Activated naive CD8-positive, alpha-beta T cell treated with anti-CD3 and anti-CD28 coated beads for 36 hours (primary cell): ENCODE measurements at places on chromosomes 11 and 22.

GRCh38 chr11:78149646-78150045 is 10.2 kb upstream of the ALG8 start:
- DNase-seq, result no peak

DNA sequence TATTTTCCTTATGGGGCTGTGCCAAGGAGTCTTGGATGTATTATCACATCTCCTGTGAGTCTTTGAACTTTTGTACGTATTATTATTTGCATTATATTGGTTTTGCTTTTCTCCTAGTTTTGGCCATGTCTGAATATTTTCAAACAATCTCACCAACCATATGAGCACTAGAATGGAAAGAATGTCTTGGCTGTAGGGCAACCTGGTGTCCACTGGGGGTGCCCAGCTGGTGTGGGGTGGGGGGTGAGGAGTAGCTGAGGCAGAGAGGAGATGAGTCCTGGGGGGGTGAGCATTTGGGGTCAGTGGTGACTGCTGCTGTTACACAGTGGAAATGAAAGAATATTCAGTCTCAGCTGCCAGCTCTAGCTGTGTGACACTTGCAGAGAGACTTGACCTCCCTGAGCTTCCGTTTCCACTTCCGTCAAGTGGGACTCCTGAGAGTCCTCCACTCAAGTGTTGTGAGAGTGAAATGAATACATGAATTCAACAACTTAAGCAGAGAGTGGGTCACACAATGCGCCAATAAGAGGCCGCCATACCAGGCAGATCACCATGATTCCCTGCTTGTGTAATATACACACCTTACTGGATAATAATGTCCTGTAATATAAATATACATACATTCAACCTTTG is 12.7 kb upstream of the PVALB start:
- no peak for DNase-seq

- no peak for DNase-seq
These were observed 29.8 kb upstream of the BLID start for GRCh38 chr11:122145715-122146274.

- DNase-seq, result no peak
These were observed 79.6 kb upstream of the NECTIN1 start for GRCh38 chr11:119808407-119809185.

GRCh38 chr22:44584256-44584902 is 86.3 kb upstream of the RTL6 start:
- DNase-seq, result no peak

- no peak for DNase-seq
These were observed 28.7 kb upstream of the VPREB1 start for GRCh38 chr22:22215659-22216449.

- no peak for DNase-seq
These were observed 9.7 kb upstream of the LRP5 start for GRCh38 chr11:68302670-68303069.

DNA sequence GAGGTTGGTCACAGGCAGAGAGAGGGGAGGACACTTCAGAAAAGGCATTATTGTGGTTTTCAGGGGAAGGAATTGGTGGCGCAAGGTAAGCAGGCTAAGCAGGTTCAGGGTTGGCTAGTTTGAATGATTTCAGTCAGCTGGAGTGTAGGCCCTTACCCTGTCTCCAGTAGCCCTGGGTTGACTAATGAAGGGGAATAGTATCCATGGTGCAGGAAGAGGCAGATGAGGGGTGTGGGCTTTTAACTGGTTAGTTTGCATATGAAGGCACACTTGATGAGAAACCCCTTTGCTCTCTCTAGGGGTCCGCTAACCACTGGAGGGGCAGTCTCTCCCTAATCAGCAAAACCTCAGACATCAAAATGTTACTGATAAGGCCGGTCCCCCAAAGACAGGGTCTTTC is 249.7 kb downstream of the AASDHPPT start:
- DNase-seq, result no peak

- DNase-seq, result peak; percentile 86
These were observed 716 bp upstream of the DDB2 start for GRCh38 chr11:47213950-47214565.

DNA sequence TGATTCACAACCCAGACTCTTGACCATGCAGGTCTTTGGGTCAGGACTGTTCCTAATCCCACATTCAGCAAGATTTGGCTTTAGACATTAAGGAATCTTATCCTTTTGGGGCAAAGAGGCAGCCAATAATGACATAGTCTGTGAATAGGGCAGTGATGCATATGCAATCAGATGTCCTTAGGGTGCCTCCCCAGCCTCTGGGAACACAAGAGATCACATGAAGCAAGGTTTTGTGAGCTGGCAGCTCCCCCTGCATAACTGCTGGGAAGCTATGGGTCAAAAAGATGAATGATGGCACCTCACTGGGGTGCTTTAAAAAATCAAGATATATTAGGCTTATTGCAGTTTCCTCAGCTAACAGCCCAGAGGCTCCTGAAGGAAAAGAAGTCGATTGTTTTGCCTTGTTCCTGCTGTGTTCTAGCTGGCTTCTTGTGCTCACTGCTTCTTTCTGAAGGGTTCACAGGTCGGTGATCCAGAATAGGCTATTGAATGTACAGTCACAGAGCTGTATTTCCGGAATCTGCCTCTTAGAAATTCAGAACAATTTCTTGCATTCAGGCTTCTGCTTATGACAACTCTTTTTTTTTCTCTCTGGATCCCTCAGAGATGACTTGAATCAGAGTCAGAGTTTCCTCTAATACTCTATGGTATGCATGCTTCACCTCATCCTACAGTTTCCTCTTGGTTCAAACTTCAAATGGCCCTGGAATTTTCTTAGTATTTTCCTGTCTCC is 31.7 kb downstream of the INSC start:
- no peak for DNase-seq

- no peak for DNase-seq
These were observed 44.0 kb downstream of the MYO7A start for GRCh38 chr11:77171885-77172665.

- no peak for DNase-seq
These were observed 46.7 kb downstream of the IGSF9B start for GRCh38 chr11:133910101-133910500.

DNA sequence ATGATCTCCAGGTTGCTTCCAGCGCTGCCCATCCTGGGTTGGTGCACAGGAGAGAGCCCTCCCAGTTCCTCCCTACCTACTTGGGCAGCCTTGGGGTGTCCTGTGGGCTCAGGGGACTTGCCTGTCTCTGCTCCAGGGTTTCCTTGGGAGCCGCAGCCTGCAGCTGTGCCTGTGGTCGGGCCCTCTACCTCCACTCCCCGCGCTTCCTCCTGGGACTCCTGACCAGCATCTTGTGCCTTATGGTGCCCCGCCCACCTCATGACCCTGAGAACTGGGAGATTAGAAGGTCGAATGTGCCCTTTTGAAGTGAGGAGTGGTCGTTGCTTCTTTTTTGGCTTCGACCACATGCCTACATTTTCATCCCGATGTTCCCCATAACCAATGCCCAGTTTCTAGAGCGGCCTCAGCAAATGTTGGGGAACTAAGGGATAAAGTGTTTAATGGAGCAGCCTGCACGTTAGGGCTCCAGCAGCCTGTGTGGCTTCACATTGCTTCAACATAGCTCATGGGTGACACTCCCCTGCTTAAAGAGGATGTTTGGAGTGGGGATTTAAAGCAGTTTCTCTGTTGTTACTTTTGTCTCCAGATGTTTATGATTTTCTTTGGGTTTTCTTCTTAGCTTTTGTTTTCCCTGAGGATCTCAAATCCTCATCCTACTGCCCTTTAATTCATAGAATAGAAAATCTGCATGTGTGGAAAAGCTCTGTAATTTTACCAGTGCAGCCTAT is 248.8 kb downstream of the TBC1D22A start:
- no peak for DNase-seq

DNA sequence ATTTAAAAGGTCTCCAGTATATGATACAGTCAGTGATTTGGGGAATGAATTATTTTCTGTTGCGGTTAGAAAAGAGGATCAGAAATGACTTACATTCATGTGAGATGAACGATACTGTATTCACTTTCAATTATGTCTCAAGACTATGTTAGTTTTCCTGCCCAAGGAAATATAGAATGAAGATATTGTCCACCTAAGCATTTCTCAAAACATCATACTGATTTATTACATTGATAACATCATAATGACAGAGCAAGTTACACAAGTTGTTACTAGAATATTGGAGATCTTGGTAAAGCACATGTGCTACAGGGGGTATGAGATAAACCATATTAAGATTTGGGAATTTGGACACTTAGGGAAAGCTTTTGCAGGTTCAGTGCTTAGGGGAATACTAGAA is 67.8 kb upstream of the OR9G4 start:
- no peak for DNase-seq

DNA sequence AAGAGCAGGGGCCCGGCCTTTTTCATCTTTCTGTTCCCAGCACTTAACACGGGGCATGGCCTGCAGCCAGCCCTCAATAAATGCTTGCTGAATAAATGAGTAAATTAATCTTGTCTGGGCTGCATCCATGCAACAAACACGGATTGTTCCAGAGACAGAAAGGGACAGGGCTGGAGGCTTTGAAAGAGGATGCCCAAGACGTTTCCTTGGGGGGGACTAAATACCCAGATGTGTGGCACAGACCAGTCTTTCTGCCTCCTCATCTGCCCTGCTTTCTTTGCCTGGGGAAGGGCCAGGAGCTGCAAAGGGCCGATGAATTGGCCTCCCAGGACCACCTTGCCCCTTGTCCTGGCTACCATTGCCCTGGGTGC is 40.4 kb downstream of the SHISAL1 start:
- DNase-seq, result no peak

GRCh38 chr11:114079511-114080065 is 20.1 kb downstream of the ZBTB16 start:
- DNase-seq, result no peak

DNA sequence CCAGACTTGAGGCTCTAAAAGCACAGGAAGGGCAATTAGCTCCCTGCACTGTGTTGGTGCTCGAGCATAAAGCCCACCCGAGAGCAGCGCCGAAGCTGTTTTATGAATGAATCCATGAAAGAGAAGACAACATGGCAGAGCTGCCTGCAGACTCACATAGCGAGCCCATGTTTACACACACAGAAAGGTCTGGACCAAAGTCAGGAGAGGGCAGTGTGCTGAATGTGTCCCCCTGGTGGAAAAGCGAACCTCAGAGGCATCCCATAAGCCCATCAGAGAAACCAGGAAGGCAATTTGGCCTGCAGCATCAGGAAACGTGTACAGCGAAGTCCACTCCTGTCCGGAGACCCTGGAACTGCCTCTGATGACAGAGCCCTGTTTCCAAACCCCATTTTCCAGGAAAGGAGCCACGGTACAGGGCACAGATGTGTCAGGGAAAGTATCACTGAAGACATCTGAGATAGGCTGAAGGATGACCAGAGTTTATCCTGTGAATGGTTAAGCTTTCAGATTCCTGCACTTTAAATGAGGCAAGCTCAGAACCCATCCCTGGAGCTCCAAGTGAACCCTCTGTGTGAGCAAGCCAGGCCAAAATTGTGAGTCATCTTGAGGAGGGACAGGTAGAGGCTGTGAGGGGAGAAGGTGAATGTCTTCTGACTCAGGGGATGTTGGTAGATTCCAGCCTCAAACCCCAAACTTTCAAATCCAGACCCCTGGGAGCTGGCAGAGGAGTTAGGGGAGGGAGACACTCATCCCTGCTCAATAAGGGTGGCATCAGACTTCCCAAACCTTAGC is 36.9 kb downstream of the CHRDL2 start:
- no peak for DNase-seq

DNA sequence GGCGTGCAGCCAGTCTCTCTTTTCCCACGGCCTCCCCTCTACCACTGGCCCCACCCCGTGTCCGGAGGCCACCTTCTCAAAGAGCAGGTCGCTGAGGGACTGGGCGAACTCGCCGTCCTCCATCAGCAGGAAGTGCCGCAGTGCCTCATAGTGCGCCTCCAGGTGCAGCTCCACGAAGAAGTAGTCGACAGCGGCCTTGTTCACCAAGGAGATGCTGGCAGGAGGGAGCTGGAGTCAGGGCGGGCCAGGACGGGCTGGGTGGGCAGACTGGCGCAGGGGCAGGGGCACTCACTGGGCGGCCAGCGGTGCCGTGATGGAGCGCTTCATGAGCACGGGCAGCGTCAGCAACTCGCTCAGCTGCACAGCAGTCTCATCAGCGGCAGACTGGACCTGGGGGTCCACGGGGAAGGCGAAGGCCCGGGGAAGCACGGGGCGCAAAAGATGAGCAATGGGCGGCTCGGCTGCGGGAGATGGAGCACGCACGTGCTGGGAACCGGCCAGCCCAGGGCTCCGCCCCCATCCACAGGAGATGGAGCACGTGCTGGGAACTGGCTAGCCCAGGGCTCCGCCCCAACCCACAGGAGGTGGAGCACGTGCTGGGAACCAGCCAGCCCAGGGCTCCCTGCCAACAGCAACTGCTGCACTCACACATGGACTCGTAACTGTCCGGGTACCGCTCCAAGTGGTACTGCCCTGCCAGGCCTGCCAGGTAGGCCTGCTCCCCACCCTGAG is 18.4 kb downstream of the SELENOO start:
- DNase-seq, result no peak
